NCI-H1417 treated with DMSO at 0.1 percent for 48 hours (cell line): ENCODE measurements at places on chromosomes 3 and 15.

DNA sequence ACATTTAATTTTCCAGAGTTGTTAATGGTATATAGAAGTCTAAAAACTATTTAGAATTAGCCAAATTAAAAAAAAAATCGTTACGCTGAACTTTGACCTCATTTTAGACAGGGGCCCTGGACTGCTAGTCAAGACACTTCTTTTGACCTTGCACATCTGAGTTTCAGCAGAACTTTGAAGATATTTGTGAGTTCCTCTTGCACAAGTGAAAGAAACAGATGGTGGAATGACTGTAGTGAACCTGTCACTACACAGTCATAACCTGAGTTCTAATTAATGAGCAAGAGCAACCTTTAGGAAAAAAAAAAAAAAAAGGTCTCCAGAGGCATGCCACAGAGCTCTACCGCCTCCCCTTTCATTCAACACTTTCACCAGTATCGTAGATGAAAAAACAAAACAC, 5.3 kb downstream of the MYO5C start:
- DNase-seq, result no peak

GRCh38 chr15:79007066-79007465, 62.2 kb upstream of the CTSH start:
- DNase-seq, result no peak

GRCh38 chr3:49566312-49566711, 12.0 kb downstream of the BSN start:
- no peak for DNase-seq

DNA sequence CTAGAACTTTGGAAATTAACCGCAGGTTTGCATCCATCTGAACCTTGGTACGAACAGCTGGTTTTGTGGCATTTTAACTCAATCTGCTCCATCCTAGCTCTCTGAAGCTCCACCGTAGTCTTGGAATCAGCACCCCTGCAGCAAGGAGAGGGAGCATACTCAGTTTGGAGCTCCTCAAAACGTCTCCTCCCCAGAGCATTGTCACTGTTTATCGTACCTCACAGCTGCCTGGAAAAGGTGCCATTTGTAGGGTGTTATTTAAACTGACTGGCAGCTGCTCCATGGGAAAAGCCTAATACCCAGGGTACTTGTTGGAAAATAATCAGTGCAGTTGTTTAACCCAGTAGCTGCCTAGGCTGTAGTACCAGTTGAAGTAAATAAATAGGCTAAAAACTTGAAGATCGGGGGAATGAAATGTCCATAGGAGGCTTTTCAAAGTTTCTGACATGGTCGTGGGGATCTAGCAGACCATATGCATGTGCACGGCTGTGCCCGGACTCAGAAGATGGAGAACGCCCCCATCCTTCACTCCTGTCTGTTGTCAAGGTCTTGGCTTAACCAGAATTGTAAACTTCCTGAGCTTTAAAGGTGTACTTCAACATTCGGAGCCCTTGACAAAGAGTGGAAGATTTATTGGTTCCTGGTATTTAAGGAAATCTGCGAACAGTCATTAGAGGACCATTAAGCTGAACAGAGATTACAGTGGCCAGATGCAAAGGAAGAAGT, 43.9 kb downstream of the GHSR start:
- no peak for DNase-seq

DNA sequence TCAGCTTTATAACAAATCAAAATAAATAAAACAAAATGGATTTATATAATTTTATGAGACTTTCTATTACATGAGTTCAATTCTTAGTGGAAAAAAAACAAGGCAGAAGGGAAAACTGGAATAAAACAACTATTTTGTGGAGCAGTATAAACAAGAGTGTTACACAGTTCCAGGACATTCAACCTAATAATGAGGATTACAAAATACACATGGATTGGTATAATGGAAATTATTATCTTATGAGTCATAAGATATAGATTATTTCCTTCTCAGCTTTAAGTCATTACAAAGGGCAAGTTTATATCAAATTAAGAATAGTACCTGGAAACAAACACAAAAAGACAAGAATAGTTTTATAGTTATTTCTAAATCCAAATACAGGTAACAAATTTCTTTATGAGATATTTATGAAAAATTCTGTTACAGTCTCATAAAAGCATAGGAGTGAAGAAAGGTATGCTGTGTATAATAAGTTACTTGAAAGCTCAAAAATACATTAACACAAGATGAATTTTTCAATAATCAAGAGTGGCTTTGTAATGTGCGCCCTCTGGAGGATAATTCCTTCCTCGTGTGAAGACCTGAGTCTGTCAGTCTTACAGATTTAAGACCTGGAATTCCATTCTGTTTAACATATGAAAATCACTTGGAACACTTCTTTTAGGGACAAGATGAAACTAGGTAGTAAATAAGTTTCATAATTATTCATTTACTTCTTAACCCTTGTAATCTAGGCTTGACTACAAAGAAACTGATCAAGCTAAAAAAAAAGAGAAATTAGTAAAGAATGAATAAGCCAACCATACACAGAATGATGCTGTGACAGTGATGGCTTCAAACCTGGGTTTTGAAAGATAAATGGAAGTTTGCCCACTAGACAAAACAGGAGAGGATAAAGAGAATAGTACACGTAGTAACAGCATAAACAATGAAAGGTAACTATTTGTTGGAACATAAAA, 9.5 kb downstream of the COPS2 start:
- DNase-seq, result no peak

- DNase-seq, result no peak
Observed at GRCh38 chr3:1623896-1624295, 474.8 kb upstream of the CNTN4 start.

- no peak for DNase-seq
Observed at GRCh38 chr3:125220727-125221429, 8.3 kb upstream of the SLC12A8 start.

DNA sequence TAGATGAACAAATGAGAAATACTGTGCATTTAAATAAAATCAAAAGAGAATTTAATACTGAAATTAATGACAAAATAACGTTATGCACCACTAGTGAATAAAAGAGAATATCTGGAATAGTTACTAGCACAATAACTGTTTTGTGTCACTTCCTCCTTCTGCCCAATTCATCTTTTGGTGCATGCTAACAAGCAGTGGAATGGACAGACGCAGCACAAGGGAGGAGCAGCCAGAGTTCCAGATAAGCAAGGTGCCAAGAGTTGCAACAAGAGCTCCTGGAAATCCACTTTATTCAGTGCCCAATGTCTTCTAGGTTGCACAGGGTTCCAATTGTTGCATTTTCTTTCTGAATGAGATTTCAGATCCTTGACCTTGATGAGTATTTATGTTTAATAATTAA, 66.5 kb upstream of the PLXND1 start:
- DNase-seq, result no peak

DNA sequence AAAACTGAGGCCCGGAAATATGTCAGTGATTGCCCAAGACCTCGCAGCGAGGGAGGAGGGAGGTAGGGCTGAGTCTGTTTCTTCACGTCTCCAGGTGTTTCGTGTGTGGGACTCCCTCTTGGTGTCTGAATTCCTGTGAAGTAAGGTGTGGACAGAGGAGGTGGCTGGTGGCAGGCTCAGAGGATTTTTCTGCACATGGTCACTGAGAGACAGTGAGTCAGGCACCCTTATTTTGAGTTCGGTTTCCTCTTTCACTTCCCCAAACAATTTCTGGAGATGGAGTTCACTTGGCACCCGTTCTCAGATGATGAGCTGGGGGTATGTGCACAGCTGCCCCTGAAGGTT, 46.3 kb upstream of the VPS8 start:
- DNase-seq, result no peak

DNA sequence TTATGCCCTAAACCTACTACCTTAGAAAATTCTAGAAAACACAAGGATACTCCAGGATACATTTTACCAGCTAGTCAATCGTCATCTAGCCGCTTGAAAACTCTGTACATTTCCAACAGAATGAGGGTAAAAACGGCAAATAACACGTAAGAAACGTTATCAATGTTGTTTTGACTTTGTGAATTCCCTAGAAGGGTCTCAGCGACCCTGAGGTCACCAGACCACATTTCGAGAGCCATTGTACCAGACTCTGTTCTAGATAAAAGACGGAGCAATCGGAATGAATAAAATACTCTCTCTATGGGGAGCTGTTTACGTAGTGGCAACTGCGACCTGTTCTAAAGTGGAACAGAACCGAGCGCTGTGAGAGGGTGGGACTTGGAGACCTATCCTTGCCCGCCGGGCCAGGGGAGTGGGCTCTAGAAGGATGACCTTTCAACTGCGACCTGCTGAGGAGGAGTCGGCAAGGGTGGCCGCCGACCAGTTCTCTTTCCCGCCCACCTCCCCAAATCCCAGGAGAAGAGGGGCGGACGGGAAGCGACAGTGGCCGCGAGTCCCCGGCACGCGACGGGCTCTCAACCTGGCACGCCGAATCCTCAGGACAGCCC, 778 bp upstream of the AP4E1 start:
- no peak for DNase-seq

DNA sequence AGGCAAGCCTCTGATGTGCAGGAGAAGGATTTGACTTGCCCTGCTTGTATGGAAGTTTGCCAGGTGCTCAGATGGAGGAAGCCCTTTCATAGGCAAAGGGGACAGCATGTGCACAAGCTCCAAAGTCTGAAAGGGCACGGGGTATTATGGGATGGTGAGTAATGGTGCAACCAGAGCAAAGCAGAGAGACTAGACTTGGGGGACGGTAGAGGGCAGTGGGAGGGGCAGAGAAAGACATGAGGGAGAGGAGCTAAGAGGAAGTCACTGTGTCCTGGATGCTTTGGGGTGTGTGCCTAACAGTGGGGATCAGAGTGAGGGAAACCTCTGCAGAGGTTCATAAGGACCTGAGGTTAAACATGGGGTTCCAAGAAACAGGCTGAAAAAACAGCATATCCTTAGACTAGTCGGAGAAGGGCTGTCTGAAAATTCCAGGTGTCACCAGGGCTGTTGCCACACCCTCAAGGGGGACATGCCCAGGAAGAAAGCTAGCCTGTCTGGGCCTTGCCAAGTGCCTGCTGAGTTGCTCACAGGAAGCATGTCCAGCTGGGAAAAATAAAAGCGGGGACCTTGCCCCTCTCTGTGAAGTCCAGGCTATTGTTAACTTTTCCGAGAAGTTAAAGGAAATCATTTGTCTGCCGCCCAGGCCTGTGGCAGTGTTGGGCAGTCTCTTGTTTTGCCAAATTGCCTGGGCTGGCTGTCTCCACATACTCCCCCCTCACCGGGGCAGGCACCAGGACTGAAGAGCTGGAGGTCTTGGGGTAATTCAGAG, 47.1 kb downstream of the HRH1 start:
- DNase-seq, result no peak

DNA sequence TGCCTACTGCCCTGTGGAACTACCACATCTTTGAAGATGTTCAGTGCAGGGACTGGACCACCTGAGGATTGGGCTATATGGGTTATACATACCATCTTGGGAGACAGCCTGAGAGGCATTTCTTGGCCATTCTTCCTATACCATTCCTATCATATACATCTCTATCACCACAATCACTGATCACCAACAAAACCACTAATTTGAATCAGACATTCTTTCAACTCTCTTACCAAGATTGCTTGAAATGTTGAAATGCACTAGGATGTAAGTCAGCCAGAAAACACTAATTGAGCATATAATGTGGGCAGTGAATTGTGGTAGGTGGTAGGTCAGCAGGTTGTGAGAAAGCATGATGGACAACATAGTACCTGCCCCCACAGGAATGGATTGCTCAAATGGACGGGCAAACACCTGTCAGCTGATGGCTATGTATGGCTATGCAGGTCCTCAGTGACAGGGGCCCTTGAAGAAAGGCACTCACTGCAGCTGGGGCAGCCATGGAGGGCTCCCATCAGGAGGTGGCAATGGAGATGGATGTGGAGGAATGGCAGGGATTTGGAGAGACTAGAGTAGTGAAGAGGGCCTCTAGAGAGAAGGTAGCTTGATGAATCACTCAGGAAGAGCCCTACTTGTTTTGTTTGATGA, 49.1 kb downstream of the AMOTL2 start:
- DNase-seq, result no peak

DNA sequence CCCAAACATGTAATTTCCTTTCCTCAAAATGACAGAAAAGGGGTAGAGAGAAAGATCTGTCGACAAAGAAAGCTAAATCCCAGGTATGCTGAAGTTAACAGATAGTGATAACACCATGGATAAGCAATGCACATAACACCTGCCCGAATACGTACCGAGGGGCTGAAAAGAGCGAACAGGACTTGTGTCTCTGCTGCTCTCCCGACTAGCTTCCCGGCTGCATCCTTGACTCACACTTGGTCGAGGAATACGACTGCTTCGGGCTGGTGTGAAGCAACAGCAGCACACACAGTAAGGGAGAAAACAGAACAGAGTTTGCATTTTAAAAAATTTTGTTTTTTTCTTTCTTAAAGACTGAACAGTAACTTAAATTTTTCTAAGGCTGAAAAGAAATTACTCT, 136.4 kb downstream of the CLASP2 start:
- no peak for DNase-seq

- no peak for DNase-seq
Observed at GRCh38 chr15:88161636-88162035, 94.9 kb downstream of the NTRK3 start.

- DNase-seq, result no peak
Observed at GRCh38 chr3:64199932-64200331, 25.3 kb downstream of the PRICKLE2 start.

GRCh38 chr3:164360738-164361406, 717.4 kb downstream of the SI start:
- no peak for DNase-seq

GRCh38 chr15:96431786-96432185, 101.3 kb downstream of the NR2F2 start:
- DNase-seq, result no peak

- no peak for DNase-seq
Observed at GRCh38 chr3:175764722-175765121, 905.6 kb downstream of the NAALADL2 start.

DNA sequence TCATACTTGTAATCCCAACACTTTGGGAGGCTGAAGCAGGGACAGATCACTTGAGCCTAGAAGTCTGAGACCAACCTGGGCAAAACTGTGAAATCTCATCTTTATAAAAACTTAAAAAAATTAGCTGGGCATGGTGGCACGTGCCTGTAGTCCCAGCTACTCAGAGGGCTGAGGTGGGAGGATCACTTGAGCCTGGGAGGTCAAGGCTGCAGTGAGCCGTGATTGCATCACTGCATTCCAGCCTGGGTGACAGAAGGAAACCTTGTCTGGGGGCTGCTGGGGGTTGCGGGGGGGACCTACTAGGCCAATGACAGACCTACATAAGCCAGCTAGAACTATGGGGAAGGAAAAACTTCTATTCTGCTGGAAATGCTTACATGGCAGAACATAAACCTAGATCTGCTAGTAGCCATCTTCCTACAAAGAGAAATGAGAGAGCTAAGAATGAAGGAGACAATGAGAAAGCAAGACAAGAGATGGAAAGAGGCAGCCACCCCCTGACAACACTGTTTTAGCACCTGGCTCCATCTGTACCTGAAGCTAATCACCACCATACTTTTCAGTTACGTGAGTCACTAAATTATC, 23.9 kb downstream of the FOXP1 start:
- DNase-seq, result no peak

DNA sequence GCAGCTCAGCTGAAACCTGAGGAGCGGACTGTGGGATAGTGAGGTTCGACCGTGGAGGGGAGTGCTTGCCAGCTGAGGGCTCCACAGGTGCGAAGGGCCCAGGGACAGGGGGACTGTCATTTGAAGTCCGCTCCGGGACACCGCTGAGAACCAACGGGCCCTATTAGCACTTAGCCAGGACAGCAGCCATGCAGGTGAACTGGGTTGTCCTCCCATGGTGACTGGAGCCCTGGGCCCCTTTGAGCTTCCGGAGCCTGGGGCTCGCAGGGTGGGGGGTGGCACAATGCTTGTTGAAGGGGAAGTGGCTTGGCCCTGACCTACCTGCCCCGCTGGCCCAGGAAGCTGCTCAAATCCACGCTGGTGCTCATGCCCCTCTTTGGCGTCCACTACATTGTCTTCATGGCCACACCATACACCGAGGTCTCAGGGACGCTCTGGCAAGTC, 24.7 kb downstream of the PTH1R start:
- DNase-seq, result no peak
